ENCODE measurements at places on chromosomes 1 and 21. TPM values are rescaled to one million over a fixed set of nuclear protein-coding genes. Genes with fewer than 3 reads are reported as not detected.

The LCE1C gene
- not detected for total RNA-seq

The RAB25 gene
- total RNA-seq: 0.38 TPM

The KRTAP7-1 gene
- total RNA-seq: not detected

The GSTM5 gene
- 3.6 TPM for total RNA-seq

The FLG2 gene
- total RNA-seq: not detected

The RPE65 gene
- total RNA-seq: not detected

The NPR1 gene
- 19.3 TPM for total RNA-seq

The AGTRAP gene
- 69.3 TPM for total RNA-seq

The RSPH1 gene
- 0.90 TPM for total RNA-seq

The BSND gene
- 0.44 TPM for total RNA-seq

The LCE1E gene
- total RNA-seq: not detected

The FCRL2 gene
- total RNA-seq: not detected

The HTR6 gene
- total RNA-seq: not detected

The ANKRD45 gene
- total RNA-seq: 0.78 TPM

The KCNA2 gene
- total RNA-seq: 1.3 TPM

The PFKFB2 gene
- 14.4 TPM for total RNA-seq

The C2CD4D gene
- 0.55 TPM for total RNA-seq

The CD5L gene
- not detected for total RNA-seq

The ALX3 gene
- total RNA-seq: not detected

The S100A5 gene
- not detected for total RNA-seq

The CELA3A gene
- total RNA-seq: not detected

The ITGB2 gene
- total RNA-seq: 93.7 TPM

The IL19 gene
- total RNA-seq: not detected

The IPO13 gene
- total RNA-seq: 34.0 TPM

The SHISAL2A gene
- total RNA-seq: 0.11 TPM

The MKNK1 gene
- 52.8 TPM for total RNA-seq

The MSH4 gene
- 0.27 TPM for total RNA-seq

The ZYG11A gene
- not detected for total RNA-seq

The CHIA gene
- not detected for total RNA-seq

The OR2L13 gene
- total RNA-seq: not detected

The B3GALT2 gene
- total RNA-seq: 0.21 TPM

The KCNT2 gene
- total RNA-seq: 1.1 TPM

The OR2T35 gene
- total RNA-seq: not detected

The OR10Z1 gene
- not detected for total RNA-seq

The SLC35F3 gene
- 0.17 TPM for total RNA-seq

The ANKRD35 gene
- total RNA-seq: 1.3 TPM

The LCE6A gene
- total RNA-seq: not detected

The RCOR3 gene
- 35.9 TPM for total RNA-seq

Measured in adrenal gland (tissue), 19 donors.